ENCODE measurements at places on chromosomes 1 and 21. TPM values are rescaled to one million over a fixed set of nuclear protein-coding genes. Genes with fewer than 3 reads are reported as not detected.
A peak's percentile ranks its signal among the peaks of the same experiment; 100 is the strongest.

- peak; percentile 11 for DNase-seq
These were observed 42.9 kb downstream of the MAGI3 start for GRCh38 chr1:113433184-113433583.

LRRC38 gene
- not detected for total RNA-seq

MAP3K21 gene
- 1.3 TPM for total RNA-seq

- no peak for DNase-seq
These were observed 25.8 kb downstream of the RIPPLY3 start for GRCh38 chr21:37032293-37032692.

CD53 gene
- not detected for total RNA-seq

- DNase-seq, result no peak
These were observed 12.4 kb downstream of the ZBTB17 start for GRCh38 chr1:15963363-15963967.

GRCh38 chr1:41653574-41653973 lies 169.1 kb upstream of the EDN2 start:
- DNase-seq, result no peak

GRCh38 chr1:26290122-26290881 lies 10.4 kb downstream of the SH3BGRL3 start:
- DNase-seq, result no peak
